Fibroblast of lung (primary cell): ENCODE measurements at places on chromosomes 12 and 14. TPM values are rescaled to one million over a fixed set of nuclear protein-coding genes. Genes with fewer than 3 reads are reported as not detected.

The SLC15A5 gene
- polyA plus RNA-seq = not detected in 2 replicates

The TPPP2 gene
- polyA plus RNA-seq = not detected in 2 replicates

The NRL gene
- polyA plus RNA-seq = 0.45 and 0.49 TPM in 2 replicates

- DNase-seq = peak; percentile 86
Observed at GRCh38 chr12:123601602-123602489, at the start of gene DDX55. DDX55 (plus strand) TSS chr12:123602099; CDS start chr12:123602149, 50 bp downstream.

- DNase-seq = peak; percentile 46
Observed at GRCh38 chr12:63994704-63995103, 150.2 kb downstream of the SRGAP1 start.

GRCh38 chr12:75781532-75782046, 250.0 kb downstream of the PHLDA1 start:
- peak; percentile 57 for DNase-seq

- DNase-seq = peak; percentile 74
Observed at GRCh38 chr12:78420991-78421390, 443.6 kb upstream of the SYT1 start.

DNA sequence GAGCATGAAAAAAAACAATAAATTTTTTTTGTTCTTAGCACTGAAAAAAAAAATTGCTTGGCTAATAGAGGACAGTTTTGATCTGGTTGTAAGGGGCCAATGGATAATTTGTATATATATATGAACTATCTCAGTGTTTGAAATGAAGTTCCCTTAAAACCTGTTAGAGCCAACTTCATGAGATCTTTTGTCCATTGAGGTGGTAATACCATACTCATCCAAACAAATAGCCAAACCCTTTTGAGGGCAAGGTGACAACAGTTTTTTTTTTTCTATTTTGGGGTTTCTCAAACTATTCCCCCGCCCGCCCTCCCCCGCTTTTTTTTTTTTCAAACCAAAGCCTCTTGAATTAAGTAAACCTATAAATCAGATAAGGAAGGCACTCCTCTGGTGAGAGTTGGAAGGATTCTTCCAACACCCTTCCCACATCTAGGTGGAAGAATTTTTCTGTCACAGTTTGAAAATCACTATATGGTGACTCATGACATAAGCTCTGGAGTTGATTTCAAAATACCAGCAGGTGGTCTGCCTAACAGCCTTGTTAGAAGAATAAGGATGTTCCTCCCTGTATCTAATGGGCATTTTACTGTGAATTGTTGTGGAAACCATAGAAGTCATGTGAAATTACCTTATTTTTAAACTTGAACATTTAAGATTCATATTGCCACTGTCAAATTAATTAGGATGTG, 10.2 kb downstream of the ARHGAP5 start:
- DNase-seq = peak; percentile 85

GRCh38 chr12:45705404-45705803, 24.1 kb upstream of the ARID2 start:
- no peak for DNase-seq
